ENCODE measurements at places on chromosomes 3 and 15.

GRCh38 chr15:100116416-100117190, 225.2 kb downstream of the ADAMTS17 start:
- DNase-seq, result no peak

DNA sequence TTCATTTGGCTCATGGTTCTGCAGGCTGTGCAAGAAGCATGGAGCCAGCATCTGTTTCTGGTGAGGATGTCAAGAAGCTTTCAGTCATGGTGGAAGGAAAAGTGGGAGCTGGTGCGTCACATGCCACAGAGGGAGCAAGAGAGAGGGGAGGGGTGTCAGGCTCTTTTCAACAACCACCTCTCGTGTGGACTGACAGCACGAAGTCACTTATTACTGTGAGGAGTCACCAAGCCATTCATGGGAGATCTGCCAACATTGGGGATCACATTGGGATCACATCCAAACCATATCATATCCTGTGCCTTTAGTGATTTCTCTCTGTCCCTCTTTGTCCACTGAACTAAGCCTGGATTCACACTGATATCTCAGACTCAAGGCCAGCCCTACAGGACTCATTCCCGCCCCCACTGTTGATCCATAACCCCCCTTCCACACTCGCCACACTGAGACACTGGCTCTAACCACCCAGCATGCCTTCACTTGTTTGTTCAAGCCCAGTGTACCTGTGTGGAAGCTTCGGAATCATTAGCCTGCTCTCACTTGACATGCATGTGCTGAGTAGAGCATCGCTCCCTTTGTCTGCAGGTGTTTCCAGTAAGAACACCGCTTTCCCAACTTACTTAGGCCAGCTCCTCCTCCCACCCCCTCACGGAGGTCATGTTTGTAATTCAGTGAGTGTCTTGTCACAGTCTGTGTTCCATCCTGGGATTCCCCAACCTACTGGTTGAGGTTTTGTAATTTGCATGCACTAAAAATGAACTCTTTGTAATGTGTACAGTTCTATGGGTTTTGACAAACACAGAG, 132.2 kb downstream of the KLF13 start:
- no peak for DNase-seq

GRCh38 chr3:16388850-16389441, 123.9 kb downstream of the OXNAD1 start:
- peak; percentile 70 for DNase-seq

GRCh38 chr3:140664111-140664510, 13.8 kb upstream of the TRIM42 start:
- no peak for DNase-seq

- DNase-seq, result no peak
These were observed 113.0 kb upstream of the ETV5 start for GRCh38 chr3:186221760-186222378.

DNA sequence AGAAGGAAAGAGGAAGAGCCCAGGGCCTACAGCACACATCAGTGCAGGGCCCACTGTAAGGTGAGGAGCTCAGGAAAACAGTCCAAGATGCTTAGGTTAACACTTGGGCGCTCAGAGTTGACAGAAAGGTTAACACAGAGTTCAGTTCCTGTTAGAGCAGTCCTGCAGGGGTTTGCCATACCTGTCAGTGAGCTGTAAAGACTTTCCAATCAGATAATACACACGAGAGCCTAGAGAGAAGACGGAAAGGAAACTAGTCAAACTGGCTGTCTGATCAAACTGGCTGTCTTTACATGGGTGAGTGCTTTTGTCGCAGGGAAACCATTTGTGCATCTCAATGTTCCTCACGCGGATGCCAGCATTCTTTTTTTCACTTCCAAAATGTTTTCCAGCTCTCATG, 61.4 kb upstream of the ARHGEF26 start:
- DNase-seq, result no peak

GRCh38 chr3:61809879-61810278, 248.5 kb downstream of the PTPRG start:
- DNase-seq, result no peak

DNA sequence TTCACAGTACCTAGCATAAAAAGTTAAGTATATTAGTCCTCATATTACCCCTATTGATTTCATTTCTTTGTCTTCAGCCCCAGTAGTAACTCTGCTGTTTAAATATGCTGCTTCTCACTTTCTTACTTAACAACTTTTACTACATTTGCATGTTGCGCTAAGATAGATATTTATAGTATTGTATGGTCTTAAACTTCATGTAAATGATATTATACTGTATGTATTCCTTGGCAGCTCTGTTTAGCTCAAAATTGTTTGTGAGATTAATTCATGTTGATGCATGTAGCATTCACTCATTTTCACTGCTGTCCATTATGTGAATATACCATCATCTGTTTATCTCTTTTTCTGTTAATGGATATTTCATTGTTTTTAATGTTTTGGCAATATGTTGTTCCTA, 64.4 kb downstream of the PPM1L start:
- no peak for DNase-seq

DNA sequence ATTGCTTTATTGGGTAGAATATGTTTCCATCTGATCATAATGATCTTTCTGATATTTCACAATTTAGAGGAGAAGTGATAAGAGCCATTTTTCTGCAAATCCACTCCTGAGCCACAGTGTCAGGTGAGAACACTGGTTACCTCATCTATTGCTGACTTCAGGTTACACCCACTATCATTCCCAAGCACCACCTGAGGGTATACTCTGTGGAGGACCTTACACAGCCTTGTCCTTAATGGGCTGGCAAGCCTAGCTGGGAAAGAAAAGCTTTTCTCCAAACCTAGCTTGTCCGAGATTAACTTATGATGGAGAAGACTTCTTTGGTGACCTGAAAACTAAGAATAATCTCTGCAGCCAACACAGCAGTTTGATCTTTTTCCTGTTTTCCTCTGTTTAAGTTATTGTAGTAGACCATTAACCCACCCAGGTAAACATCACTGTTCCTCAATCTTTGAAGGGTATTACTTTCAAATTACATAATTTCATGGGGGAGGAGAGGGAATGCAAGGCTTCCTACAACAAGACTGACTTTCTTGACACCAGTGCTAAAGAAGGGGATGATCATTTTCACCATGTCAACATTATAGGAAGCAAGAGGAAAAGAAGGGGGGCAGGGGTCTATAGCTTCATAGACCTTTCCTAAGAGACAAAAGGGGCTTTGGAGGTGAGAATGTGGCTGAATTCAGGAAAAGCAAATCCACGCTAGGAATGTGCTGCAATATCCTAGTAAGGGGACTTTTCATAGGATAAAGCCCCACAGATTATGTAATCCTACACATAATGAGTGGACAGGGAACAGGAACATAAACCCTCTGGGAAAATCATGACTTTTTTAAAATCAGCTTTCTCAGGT, 1.7 kb downstream of the NCEH1 start:
- DNase-seq, result no peak

GRCh38 chr3:150370999-150371398, 37.1 kb upstream of the TSC22D2 start:
- DNase-seq, result no peak

DNA sequence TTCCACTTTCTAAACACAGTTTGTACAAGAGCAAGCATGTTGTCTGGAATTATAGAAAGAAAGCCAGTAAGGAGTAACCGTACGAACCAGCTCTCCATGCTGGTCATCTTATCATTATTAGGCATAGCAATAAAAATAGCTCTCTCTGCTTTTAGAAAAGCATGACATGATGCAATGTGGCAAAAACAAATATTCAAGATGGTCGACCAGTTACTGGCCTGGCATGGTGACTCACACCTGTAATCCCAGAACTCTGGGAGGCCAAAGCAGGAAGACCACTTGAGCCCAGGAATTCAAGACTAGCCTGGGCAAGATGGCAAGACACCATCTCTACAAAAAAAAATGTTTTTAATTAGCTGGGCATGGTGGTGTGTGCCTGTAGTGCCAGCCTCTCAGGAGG, 2.6 kb upstream of the MAP4 start:
- DNase-seq, result peak; percentile 57

DNA sequence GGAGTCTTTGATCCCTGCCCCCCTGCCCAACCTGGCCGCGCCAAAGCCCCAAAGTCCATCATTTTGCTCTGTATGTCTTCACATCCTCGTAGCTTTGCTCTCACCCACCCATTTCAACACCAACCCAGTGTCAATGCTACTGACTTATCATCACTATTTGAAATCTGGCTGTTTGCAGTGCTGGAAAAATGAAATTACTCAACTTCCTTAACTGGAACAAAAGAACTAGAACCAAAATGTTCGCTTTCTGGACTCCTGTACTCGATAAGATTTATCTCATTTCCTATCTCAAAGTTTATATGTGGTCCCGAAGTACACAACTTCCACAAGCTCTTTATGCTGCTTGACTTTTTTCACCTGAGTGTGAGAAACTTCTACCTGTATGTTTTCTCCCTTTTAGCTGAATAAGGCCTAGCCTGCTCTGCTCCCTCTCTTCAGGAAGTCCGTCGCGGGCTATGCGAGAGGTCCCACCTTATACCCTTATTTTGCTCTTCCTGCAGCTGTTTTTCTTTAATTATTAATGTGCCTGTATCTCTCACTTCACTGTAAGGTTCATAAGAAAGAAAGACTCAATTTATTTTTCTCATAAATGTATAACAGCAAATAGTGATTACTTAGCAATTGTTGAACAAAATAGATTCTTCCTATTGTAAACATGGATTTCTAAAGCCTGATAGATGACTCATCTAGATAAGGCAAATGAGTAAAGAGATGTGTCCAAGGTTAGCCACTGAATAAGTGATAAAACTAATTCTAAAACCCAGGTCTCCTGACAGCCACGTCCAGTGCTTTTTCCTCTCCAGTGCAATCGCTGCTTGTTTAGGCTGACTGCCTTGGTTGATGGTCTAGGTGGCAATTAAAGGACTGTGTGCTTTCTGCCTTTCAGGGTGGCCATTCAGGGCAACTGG, 464.1 kb upstream of the TPRG1 start:
- DNase-seq, result no peak

DNA sequence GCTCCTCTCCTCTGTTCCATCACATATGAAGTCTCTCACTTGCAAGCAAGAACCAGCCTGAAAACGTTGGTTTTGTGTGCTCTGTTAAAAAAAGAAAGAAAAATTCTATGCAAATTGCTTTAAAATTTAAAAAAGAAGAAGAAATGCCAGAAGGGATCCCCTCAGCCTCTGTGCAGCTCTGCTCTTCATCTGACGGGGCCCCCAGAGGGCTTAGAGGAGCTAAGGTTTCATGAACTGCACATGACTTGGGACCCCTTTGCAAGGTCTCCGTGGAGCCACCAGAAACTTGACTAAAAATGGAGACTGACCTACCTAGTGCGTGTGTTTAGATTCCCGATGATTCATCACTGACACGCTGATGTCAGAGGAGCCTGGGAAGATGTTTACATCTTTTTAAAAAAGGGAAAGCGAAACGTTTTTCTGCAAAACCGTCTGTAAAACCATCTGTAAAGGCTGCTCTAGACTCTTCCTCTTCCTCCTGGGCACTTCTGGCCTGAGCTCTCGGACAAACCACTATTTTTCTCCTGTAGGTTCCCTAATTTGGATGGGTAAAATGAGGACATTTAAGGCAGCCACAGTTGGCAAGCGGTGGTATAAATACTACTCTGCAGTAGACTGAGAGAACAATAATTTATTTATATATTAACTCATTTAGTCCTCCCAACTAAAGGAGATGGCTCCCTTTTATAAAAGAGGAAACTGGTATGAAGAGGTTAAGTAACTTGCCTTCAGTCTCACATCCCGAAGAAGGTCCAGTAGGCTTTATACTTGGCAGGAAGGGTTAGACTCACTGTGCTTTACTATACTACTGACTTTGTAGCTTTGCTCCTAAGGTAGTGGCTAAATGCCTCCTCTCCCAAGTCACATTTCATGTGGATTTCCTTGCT, 67.2 kb upstream of the POLG start:
- DNase-seq, result no peak

DNA sequence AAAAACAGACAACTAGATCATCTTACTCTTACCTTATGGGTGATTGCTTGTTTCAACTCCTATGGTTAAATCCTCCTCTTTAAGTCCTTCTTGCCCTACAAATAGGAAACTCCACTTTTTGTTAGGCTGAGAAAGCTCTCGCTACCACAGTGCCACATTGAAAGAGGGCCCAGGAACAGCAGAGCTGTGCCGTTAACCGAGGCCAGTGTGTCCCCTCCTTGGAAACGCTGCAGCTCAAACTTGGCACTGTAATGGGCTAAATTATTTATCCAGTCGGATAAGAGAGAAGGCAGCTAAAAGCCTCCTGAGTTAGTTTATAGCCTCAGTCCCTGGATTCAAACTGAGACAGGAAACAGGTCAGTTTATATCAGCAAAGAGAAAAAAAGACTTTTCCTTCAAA, 46.1 kb downstream of the KBTBD12 start:
- DNase-seq, result no peak

GRCh38 chr15:29139540-29140459, 129.8 kb downstream of the NSMCE3 start:
- DNase-seq, result no peak

- DNase-seq, result no peak
These were observed 20.5 kb upstream of the ENTPD3 start for GRCh38 chr3:40366203-40367162.
